ENCODE measurements at places on chromosomes 16 and 17.

- DNase-seq = no peak
Measured at GRCh38 chr16:85566561-85567100, 46.5 kb upstream of the GSE1 start.

DNA sequence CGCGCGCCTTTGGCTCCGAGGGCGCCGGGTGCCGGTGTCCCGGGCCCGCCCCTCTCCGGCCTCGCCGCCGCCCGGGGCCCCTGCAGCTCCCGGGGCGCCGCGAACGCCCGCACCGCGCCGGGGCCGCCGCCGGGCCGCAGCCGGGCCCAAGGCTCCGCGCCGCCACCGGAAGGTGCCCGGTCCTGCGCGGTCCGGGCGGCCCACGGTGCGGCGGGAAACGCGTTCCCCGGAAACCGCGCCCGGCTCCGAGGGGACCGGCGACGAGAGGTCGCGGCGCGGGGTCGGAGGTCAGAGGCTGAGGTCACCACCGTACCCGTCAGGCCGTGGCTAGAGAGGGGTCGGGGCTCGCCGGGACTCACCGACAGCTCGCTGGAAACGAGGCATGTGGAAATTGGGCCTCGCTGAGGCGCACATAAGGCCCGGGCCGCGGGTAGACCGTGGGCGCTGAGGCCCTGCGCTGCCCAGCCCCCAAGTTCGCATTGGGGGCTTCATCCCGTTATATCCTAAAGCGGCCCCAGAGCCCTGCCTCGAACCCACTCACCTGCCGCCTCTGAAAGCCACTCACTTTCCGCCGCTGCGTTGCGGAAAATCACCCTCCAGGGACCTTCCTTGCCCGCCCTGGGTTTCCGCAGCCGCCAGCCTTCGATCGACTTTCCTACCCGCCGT lies at the start of gene DUS1L:
Gene DUS1L (minus strand): TSS at position 167 of the 666 bp plus-strand sequence. CDS start 745 bp downstream, outside the sequence.
- peak; percentile 70 for DNase-seq

- DNase-seq = no peak
Measured at GRCh38 chr17:43719578-43719977, 39.0 kb downstream of the SOST start.

DNA sequence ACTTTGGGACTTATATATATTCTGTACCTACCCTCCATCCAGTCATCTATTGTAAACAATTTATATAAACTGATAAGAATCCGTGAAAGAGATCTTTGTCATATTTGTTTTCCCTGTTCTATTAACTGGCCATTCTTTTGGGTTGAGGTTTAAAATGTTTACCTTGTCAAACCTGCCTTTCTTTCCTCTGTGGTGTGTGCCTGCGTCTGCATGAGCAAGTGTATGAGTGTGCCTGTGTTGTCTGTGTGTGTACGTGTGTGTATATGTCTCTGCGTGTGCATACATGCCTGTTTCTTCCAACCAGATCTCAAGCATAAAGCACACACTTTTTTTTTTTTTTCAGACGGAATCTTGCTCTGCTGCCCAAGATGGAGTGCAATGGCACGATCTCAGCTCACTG lies 201.5 kb downstream of the C16orf95 start:
- no peak for DNase-seq

DNA sequence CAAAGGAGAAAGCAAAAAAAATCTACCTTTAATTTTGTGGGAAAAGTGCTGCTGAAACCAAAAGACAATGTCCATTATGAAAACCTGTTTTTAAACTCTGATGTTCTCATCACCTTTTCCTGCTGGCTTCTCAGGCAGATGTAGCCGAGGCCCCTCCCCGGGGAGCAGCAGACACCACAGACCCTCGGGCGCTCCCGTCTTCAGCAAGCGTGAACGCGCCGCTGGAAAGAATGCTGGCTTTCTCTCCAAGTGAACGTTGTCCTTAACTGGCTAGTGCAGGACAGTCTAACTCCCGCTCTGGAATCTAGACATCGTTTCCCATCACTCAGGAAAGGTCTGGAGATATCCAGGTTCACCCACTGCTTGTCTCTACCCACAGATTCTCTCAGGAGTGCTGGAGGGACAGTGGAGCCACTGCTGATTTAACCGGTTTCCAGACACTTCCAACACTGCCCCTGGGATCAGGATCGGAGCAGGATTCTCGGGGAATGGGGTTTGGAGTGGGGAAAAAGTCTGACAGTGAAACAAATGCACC lies 211.2 kb downstream of the RBFOX3 start:
- DNase-seq = no peak

GRCh38 chr16:89841275-89841674 lies 13.0 kb downstream of the SPIRE2 start:
- DNase-seq = peak; percentile 34

DNA sequence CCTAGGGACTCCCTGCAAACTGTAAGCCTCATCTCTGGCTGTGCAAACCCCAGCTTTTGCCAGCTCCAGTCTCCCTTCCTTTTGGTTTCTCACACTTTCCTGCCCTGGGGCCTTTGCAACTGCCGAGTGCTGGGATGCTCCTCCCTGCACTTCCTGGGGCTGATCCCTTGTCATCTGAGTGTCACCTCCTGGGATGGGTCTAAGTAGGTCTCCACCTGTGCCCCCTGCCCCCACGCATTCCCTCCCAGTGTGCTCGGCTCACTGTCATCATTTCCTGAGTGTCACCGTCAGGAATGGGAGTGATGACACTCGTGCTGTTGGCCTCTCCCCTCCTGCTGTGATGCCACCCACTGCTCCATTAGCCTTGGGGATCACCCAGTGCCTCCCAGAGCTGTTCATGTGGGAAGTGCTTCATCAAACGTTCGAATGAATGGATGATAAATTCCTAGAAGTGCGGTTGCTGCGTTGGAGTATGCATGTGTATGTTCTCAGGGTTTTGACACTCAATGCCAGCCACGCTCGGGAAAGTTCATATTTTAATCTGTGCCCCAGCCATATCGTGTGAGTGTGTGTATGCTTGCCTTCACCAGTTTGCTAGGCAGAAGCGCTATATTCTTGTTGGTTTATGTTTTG lies 189.9 kb downstream of the NTN1 start:
- no peak for DNase-seq

GRCh38 chr17:19618015-19618414 lies 30.5 kb upstream of the ALDH3A2 start:
- DNase-seq = no peak

DNA sequence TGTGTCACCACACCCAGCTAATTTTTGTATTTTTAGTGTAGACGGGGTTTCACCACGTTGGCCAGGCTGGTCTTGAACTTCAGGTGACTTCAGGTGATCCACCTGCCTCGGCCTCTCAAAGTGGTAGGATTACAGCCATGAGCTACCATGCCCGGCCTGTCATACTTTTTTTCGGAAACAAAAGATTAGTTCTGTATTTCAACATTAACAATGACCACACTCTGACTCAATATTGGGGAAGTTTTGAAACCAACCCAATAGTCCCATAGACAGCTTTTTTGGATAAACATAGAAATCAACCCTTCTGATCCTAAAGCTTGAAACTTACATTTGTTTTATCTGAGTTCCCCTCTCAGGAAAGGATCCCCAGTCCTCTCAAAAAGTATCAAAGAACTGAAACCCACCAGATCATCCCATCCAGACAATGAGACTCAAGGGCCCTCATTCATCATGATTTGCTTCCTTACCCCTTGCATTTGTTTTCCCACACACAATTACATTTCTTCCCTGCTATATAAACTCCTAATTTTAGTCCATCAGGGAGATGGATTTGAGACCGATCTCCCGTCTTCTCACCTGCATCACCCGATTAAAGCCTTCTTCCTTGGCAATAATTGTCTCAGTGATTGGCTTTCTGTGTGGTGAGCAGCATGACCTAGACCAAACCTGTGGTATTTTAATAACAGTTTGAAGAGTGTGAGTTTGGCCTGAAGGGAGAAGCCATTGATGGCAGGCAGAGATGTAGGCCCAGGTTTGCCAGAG lies 7.2 kb upstream of the AGRP start:
- no peak for DNase-seq

GRCh38 chr17:64781810-64782555 lies 119.9 kb upstream of the SMURF2 start:
- no peak for DNase-seq

DNA sequence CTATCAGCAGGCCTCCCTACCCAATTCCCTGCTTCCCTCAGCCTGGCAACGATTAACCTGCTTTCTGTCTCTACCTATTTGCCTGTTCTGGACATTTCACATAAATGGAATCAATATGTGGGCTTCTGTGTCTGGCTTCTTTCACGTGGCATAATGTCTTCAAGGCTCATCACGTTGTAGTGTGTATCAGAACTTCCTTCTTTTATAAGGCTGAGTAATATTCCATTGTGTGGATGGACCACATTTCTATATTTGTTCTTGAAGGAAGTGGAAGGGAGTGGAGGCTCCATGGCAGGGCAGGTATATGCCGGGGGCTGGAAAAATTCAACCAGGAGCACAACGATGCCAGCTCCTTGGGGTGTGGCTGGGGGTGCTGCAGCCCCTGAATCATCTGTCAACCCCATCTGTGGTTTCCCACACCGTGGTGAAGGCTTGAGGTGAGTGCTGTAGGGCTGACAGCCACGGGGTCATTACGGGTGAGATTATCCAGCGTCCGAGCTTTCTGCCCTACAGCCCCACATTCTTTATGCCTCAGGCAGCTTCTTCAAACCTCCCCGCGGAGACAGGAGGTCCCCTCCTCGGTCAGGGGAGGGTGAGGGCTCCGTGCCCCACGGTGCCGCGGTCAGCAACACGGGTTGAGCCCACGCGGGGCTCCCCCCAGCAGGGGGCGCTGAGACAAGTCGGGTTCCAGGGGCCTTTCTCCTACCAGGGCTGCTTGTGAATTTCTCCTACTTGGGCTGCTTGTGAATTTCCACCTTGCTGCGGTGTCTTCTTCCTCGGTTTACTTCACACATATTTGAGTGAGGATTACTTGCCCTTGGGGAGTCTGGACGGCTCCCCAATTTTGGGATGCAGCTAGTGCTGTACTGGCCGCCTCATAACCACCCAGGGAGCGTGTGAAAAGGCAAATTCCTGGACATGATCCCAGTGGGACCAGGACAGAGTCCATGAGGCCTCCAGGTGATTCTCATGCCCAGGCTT lies 18.3 kb upstream of the WFIKKN2 start:
- peak; percentile 62 for DNase-seq

GRCh38 chr17:41678411-41678906 lies 10.2 kb upstream of the EIF1 start:
- DNase-seq = no peak

- no peak for DNase-seq
Measured at GRCh38 chr17:14553847-14554246, 253.0 kb downstream of the HS3ST3B1 start.

- no peak for DNase-seq
Measured at GRCh38 chr17:4898927-4899326, 409 bp upstream of the C17orf107 start.

GRCh38 chr17:50137042-50137441 lies 7.1 kb upstream of the SAMD14 start:
- DNase-seq = no peak

DNA sequence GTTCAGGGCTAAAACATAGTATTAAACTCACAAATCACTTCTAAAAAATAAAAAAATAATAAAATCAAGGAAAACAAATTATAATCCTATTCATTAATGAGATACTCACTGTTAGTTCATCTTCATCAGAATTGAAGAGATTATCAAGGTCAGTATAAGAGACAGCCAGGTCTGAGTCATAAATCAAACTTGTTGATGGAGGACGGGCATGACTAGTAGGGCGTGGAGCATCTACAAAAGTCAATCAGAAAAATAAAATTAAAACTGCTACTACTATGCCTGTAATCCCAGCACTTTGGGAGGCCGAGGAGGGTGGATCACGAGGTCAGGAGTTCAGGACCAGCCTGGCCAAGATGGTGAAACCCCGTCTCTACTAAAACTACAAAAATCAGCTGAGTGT lies 59.1 kb upstream of the INTS2 start:
- no peak for DNase-seq
